ENCODE measurements at places on chromosomes 2 and 18.

DNA sequence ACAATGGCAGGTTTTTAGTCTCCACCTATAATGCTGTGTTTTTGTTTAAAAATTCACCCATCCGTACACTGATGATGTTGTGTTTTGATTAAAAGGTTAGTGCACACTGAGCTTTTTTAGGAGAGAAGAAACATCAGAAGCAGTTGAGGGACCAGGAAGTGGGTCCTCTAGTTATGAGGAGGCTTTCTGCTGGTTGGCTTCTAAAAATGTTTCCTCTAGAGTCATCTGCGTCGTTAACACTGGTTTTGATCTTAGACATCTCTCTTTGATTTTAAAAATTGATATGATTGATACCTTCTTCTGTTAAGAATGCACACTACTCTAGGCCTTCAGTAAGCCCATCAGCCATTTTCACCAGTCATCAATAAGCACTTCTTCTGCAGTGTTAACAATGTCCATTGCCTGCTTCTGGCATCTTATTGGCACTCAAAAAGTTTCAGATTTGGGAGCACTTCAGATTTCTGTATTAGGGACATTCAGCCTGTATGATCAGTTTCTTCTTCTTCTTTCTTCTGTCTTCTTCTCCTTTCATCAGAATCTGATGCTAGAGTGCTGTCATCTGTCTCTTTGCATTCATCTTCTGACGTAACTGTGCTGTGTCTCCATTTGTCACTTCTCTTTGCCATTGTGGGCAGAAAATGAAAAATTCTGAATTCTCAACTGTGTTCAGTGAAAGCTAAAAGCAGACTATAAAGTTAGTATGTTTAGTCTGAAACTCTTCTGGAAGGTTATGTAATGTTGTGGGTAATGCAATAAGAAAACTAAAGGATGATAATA, 56.3 kb downstream of the PHLPP1 start:
- DNase-seq: no peak

GRCh38 chr2:24919037-24919505, 966 bp downstream of the ADCY3 start:
- no peak for DNase-seq

GRCh38 chr18:3799515-3799914, 349.5 kb downstream of the TGIF1 start:
- no peak for DNase-seq

- no peak for DNase-seq
Measured at GRCh38 chr2:219570194-219570923, 980 bp downstream of the OBSL1 start.

DNA sequence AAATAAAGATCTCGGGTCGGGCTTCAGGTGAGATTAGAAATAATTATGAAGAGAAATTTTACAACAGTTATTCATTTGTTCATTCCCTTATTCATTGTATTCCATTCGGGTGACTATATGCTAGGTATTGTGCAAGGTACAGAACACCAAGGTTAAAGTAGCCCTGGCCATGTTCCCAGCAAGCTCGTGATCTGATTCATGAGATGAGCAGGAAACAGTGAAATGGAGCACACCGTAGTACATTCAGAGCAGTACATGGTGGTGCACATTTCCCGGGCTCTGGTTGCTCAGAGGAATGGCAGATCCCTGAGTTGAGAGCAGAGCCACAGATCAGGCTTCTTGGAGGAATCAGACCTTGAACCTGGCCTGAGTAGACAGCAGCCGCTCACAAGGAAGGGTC, 87.7 kb downstream of the PRKRA start:
- DNase-seq: no peak

DNA sequence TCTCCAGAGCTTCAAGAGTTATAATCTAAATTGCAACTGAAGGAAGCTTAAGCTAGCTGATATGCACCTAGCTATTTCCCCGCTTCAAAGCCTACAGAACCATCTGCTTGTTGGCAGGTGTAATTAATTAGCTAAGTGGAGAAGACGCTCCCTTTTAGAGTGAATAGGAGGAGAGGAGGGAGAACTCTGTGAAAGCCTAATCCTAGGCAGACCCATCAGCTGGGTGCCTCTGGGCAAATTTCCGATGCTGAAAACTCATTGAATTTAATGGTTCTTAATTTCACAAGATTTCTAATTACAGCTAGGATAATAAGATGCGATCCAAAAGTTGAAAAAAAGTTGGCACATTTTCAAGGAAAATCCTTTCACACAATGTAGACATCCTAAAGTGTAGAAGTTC, 735.9 kb downstream of the ERBB4 start:
- DNase-seq: no peak

DNA sequence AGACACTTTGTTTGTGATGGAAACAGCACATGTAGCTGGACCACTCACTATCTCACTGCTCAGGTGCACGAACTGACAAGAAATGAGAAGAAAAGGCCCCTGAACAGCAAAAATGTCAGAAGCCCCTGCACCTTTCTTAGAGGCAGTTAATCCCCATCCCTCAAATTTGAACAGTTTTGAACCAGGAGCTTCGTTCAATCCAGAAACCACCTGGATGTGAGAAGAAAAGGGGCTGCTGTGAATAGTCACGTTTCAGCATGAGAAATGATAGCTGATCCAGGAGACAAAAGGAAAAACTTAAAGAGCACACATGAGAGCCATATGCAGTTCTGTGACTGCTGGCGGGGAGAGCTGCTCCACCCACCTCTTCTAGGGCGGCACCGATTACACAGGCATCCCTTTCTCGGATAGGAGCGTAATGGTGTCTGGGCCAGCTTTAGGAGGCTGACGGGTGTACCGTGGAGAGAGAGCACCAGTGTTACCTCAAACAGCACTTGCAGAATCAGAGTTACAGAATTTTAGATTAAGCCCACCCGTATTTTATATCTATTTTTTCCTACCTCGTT, 117.0 kb upstream of the EML6 start:
- DNase-seq: no peak

GRCh38 chr2:192030856-192031255, 163.9 kb downstream of the TMEFF2 start:
- no peak for DNase-seq

- no peak for DNase-seq
Measured at GRCh38 chr2:180411661-180412060, 404.6 kb upstream of the CWC22 start.

- DNase-seq: peak; percentile 56
Measured at GRCh38 chr18:32093102-32093511, 1.4 kb downstream of the RNF138 start.

DNA sequence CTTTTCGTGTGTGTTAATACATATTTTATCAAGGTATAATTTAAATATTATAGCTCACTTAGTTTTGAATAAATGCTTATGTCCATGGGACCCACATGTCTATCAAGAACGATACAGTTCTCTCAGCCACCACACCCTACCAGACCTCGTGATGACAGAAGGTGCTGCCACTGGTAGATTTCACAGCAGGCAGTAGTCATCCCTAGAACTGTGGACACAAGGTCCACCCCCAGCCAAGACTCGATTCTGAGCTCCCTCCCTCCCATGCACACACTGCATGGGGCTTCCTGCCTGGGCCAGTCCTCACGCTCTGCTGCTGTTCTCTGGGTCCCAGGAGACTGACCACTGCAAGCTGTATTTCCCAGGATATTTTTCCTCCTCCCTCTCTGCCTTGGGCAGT, 26.5 kb upstream of the CREB1 start:
- no peak for DNase-seq

DNA sequence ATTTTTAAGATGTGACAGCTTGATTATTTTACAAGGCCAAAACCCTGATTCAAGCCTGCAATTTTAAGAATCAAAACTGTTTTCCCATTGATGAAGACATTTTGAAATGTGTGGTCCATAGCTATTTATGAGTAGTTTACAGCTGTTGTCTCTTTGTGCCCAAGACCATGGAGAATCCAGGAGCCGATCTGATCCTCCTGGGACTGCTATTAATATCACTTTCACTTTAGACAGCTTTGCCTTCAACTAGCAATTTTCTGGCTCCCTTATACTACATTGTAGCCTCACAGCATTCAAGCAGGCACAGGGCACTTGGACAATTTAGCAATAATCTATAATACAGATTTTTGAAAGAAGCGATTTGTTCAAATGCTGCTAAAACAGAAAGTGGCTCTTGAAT, 172.9 kb downstream of the SLC8A1 start:
- no peak for DNase-seq

GRCh38 chr2:46356991-46357390, 59.8 kb downstream of the EPAS1 start:
- DNase-seq: no peak

GRCh38 chr2:236582968-236583367, 13.3 kb downstream of the ACKR3 start:
- no peak for DNase-seq

DNA sequence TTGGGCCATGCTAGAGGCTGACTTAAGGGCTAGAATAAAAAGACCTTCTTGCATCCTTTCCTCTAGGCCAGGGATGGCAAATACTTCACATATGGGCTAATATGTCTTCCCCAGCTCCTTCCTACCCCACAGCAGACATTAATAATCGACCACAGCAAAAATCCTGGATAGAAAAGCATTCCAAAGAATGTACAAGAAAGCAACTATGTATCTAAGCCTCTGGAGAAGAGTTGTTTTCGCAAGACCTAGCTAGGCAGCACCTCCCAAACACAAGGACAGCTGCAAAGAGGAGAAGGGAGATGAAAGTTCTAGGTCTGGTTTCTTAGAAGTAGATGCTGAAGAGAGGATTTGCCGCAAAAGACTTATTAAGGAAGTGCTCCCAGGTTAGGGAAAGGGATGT, 372.6 kb downstream of the SLC4A3 start:
- DNase-seq: no peak

DNA sequence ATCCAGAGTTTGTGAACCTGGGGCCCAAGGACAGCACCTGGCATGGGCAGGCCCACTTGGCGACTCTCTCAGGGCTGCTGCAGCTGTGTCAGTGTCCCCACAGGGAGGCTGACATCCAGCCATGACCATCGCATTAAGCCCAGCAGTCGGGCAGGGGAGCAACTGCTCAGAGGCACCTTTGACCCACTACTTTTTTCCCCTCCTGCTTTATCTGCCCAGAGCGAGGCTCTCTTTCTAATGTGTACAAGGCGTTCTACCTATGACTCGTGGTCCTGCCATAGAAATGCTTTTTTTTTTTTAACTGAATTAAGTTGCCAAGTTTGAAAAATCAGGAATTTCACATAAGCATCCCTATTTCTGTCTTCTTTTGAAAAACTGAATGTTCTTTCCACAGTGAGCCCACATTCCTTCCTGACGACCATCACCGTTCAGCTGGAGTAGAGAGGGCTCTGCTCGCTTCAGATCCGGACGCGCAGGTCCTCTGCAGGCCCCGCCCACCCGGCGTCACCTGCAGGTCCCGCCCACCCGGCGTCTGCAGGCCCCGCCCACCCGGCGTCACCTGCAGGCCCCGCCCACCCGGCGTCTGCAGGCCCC, 403 bp upstream of the CLUL1 start:
- no peak for DNase-seq
